ENCODE measurements at places on chromosomes 7 and 10.

DNA sequence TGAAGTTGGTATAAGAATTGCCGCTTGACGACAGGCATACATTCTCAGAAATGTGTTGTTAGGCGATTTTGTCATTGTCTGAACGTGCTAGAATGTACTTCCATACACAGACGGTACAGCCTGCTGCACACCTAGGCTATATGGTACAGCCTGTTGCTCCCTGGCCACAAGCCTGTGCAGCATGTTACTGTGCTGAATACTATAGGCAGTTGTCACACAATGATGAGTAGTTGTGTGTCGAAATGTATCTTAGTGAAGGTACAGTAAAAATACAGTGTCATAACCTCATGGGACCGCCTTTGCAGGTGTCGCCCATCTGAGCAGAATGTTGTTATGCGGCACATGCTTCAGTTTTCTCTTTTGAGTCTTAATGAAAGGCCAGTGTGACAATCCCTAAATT, 66.5 kb downstream of the SHH start:
- no peak for DNase-seq

GRCh38 chr7:123157606-123158005, 42.2 kb downstream of the SLC13A1 start:
- no peak for DNase-seq

- DNase-seq: no peak
Measured at GRCh38 chr7:15821484-15822427, 135.3 kb upstream of the MEOX2 start.

DNA sequence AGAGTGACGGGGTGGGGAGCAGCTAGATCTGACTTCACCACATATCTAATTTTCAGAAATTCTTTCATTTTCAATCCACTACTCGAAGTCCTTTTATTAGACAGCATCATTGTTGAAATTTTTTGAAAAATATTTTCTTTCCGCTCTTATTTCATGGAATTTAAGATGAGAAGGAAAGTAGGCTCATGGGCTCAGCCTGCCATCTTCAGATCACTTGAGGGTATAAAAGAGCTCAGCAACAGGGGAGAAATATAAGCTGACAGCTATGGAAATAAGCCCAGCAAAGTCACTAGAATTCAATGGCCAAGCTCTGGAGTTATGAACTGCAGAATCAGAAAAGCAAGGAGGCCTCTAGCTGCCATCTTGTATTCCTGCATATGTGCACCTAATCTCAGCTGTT, 389.1 kb downstream of the XPNPEP1 start:
- no peak for DNase-seq

- no peak for DNase-seq
Measured at GRCh38 chr7:25619963-25620799, 391.9 kb upstream of the NPVF start.

DNA sequence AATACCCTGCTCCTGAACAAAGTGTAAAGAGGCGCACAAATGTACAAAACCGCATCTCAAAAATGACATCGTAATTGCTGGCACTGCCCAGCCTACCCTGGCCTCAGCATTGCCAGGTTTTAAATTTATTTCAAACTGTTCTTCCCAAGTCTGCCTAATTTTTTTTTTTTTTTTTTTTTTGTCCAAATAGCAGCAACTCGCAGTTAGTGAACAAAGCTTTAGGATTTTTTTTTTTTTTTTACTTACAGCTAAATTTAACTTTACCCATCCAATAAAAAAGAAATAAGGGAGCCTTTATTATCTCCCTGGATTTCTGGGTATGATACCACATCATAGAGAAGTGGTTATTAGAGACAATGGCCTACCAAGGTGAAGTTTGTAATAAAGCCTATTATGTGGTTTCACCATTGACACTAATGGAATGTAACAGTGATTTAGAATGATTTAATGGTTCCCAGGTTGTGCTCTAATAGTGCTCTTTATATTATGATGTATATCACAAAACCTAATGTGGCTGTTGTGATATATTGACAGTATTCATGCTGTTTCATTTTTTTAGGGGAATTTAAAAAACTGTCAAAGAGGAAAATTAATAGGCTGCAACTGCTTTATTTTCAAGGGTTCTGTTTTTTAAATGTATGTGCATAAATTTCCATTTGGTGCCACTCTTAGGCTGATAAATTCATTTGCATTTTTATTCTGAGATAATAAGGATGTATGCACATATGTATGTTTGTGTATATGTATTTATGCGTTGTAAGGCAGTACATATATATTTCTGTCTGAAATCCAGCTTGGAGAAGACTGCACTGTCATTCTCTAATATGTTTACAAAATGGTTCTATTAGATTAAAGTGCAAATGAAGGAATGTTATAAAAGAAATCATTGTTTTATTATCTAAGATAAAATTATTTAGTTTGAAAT, 309.0 kb downstream of the TFEC start:
- no peak for DNase-seq

GRCh38 chr7:92685136-92686042, 95.2 kb upstream of the FAM133B start:
- DNase-seq: no peak

DNA sequence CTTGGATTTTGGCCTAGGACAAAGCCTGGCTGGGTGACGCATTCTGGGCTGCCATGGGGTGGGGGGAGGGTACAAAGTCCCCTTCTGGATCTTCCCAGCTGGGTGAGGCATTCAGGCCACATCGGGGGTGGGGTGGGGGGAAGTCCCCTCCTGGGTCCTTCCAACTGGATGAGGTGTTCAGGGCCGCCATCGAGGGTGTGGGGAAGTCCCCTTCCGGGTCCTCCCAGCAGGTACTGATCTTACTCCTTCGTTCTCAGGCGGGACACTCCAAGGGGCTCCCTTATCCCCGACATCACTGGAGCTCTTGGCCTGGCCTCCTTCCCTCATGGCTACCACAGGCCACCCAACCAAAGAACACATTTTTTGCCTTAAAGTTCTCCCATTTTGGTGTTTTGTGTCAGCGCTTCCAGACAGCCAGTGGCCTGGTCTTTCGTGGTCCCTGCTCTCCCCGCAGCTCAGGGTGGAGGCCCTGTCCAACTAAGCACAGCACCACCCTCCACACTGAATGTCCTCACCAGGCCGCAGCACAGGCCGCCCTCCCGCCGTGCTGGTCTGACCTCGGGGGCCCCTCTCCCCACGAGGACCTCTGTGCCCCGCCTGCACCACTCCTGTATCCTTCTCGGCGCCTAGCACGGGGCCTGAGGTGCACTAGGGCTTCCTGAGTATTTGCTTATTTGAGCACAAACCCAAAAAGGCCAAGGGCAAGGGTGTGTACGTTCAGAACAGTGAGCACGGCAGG, 38.5 kb downstream of the EN2 start:
- no peak for DNase-seq

DNA sequence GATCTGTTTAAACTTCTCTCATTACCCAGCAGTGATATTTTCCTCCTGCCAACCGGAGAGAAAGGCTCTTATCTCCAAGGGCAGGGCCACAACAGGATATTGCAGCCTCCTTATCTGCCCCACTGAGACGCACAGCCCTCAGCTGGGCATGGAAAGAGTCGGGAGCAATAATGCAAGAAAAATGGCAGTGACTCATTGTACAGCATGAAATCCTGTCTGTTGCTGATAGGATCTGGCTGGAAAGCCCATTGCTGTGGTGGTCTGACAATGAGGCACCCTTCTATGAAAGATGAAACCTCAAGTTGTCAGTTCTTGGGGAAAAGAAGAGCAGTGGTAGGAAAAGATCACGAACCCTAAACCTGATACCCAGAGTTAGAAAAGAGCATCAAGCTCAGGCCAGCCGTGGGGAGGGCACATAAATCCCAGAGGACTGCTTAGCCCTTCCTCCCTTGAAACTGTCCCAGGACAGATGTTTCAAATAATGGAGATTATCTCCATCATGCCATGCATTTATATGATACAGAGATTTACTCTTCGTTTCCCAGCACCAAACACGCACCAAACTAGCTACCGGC, 47.0 kb upstream of the FIGNL1 start:
- DNase-seq: no peak

DNA sequence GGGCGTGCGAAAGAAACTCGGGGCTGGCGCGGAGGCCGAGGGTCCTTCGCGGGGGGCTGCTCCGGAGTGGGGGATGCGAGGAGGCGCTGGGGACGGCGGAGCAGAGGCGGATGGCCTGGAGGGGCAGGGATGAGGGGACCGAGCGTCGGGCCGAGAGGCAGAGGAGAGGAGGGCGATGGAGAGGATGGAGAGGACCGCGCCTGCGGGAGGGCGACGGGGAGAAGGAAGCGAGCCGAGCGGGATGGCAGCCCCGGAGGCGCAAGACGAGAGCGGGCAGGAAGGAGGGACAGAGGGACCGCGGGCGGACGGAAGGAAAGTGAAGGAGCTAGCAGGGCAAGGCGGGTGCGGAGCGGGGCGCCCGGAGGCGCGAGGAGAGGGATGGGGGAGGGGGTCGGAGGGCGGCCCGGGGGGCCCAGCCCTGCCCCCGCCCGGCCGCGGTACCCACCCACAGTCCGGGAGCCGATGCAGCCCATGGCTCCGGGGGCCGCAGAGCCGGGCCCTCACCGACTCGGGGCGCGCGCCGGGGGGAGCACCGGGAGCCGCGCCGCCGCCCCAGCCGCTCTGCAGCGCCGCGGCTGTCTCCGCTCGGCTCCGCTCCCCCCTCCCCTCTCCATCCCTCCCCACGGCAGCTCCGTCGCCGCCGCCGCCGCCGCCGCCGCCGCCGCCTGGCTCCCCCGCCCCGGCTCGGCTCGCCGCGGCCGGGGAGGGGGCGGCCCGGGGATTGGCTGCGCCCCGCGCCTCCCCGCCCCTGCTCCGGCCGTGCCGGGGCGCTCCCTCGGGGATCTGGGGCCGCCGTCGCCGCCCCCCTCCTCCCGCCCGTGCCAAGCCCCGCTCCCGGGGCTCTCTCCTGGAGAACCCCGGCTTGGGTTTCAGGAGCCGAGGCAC, at the start of gene FAM131B:
Gene FAM131B, minus strand, starts transcription at position 583 of the 885 bp plus-strand sequence. Its CDS starts 110 bp downstream, at position 473.
- DNase-seq: no peak

GRCh38 chr10:24642921-24643678, 80.6 kb downstream of the ARHGAP21 start:
- peak; percentile 54 for DNase-seq

DNA sequence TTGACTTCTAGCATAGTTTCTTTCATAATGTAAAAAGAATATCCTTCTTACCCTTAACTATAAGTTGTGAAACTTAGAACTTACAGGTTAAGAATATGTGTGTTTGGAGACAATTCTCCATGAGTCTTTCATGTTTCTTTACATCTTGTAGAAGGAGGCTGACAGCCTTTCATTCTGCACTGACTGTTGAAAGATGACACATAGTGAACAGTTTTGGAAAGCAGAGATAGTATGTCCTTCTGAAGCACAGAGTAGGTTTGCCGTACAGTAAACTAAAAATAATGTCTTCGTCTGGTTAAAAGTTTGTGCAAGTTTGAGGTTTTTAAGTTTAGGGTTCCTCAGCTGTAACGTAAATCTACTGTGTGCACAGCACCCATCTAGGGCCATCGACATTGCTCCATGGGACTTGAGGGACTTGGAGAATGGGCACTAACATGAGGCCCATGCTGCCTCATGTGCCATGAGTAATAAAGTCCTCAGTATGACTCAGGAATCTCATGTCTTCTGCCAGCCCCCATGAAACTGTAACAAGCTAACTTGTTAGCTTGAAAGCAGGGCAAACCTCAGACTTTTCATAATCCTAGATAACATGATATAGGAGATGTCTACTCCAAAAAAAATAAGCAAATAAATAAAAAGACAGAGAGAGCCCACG, 24.5 kb upstream of the ELAPOR2 start:
- no peak for DNase-seq

GRCh38 chr7:85343484-85343883, 156.6 kb upstream of the SEMA3D start:
- no peak for DNase-seq

- no peak for DNase-seq
Measured at GRCh38 chr7:1242606-1243289, 10.1 kb downstream of the UNCX start.

DNA sequence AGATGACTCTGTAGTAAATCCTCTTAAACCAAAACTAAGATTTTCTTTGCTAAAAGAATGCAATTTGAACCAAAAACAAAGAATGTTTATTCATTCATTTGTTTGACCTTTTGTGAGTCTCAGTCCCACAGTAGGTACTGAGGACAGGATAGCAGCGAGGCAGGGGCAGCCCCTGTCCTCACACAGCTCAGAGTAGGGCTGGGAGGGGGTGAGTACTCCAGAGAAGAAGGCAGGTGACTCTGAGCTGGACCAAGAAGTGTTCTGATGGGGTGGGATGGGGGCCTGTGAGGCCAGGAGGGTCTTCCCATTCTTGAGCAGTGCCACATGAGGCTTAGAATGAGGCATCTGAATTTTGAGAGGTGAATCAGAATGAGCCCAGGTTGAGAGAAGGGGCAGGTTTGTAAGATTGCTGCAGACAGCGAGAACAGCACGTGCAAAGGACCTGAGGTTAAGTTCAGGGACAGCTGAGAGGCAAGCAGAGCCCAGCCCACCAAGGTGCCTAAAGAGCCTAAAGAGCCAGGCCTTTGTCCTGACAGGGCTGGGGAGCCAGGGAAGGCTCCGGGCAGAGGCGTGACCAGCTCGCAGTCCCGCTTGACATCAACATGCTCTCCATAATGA, 56.9 kb upstream of the CHST15 start:
- no peak for DNase-seq

DNA sequence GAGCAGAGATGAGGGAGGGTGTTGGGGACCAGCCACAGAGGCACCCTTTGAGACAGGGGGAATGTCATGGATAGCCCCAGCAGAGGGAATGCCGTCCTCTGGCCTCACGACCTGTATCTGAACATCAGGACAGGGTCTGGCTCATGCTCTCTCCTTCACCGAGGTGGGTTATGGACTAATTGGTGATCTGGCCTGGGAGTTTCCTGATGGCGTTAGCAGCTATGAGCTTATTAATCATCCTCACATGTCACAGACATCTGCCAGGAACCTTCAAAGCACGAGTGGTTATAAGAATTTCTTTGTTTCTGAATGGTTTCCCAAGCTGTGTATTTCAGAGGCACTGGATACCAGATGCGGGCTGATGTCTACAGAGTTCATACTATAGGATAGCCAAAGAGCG, 6.9 kb downstream of the CPA4 start:
- DNase-seq: no peak

- DNase-seq: peak; percentile 2
Measured at GRCh38 chr10:49220031-49220430, 31.8 kb upstream of the TMEM273 start.

- DNase-seq: no peak
Measured at GRCh38 chr7:29341156-29341555, 146.6 kb downstream of the CHN2 start.

- no peak for DNase-seq
Measured at GRCh38 chr7:41754046-41754445, 51.2 kb upstream of the INHBA start.

GRCh38 chr10:33142295-33142694, 184.3 kb upstream of the ITGB1 start:
- no peak for DNase-seq

All from GM04503 (cell line).